ENCODE measurements at places on chromosomes 6 and 20.

- DNase-seq: no peak
Measured at GRCh38 chr6:111524735-111525134, 41.7 kb upstream of the REV3L start.

DNA sequence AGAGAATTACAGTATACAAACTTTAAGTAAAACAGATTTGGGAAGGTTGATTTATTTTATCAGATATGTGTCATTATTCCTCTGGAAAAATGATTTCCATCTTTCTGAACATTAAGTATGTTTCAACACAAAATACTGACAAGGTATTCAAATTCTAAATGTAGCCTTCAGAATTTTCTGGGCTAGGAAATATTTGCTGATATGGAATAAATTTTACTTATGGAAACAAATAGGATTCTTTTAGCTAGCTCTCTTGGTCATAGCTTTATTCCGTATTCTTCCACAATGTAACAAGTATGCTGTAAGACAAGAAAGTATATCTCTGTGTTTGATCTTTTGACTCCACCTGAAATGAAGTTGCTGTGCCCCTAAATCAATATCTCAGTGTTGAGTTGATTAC is 1125.2 kb upstream of the CITED2 start:
- no peak for DNase-seq

- DNase-seq: no peak
Measured at GRCh38 chr20:1644101-1644962, 13.2 kb downstream of the SIRPG start.

DNA sequence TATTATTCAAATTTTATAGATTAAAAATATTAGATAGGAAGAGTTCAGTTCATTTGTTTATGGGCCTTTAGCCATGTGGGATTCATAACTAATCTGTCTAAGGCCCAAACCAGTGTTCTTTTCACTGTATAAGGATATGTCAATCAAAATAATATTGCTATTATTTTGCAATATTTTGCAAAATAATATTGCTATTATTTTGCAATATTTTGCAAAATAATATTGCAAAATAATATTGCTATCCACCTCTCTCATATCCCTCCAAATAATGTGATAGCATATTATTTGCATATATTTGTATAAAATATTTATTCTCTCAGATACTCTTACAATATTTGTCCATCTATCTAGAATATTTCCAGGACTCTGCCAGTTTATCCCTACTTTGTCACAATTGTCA is 595.3 kb upstream of the PTCHD4 start:
- no peak for DNase-seq

GRCh38 chr6:149934249-149935156 is 7.3 kb upstream of the ULBP2 start:
- peak; percentile 86 for DNase-seq

- DNase-seq: no peak
Measured at GRCh38 chr6:10586302-10586701, 65.2 kb downstream of the GCNT2 start.

- DNase-seq: no peak
Measured at GRCh38 chr6:21769405-21769861, 175.9 kb downstream of the SOX4 start.

DNA sequence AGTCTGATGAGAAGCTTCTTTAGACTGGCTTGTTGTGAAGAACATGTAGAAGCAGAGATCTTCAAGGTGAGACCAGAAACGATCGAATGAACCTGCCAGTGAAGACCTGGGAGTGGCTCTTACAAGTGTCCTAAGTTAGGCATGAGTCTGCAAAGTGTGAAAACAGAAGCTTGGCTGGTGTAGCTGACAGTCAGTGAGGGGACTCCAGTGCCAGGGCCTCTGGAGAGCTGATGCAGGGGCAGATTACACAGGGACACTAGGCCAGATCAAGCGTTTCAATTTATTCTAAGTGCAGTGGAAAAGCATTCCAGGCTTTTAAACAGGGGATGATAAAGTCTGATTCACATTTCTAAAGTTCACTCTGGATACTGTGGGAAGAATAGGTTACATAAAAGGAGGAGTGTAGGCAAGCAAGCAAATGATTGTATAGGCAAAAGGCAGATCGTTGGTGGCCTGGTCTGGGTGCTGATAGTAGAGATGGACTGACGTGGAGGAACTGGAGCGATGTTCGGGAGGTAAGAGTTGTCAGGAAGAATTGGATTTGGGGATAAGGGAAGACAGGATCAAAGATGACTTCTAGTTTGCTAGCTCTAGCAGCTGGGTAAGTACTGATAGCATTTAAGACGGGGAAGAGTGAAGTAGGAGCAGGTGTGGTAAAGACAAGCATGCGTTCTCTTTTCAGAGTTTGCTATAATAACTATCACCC is 133.5 kb downstream of the MAN1A1 start:
- no peak for DNase-seq

GRCh38 chr6:14365393-14365792 is 247.8 kb downstream of the CD83 start:
- no peak for DNase-seq

DNA sequence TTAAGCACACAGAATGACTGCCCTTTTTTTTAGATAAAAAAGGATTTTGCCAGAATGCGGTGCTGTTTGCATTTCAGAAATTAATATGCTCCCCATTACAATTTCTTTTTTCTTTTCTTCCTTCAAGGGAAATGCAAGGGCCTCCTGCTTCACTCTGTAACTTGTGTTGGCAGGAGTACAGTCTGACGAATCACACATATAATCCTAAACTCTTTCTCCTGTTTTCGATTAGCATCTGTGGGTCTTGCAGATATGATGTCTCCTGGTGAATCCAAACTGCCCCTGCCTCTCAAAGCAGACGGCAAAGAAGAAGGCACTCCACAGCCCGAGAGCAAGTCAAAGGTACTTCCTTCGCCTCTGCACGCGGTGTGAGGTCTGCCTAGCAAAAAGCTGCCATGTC is 149.5 kb downstream of the TMEM242 start:
- no peak for DNase-seq

GRCh38 chr20:22368235-22368634 is 216.1 kb downstream of the FOXA2 start:
- DNase-seq: no peak

Data from CD4-positive, alpha-beta T cell treated with Interleukin-17A for 1 hour (primary cell).